ENCODE measurements at places on chromosomes 6 and 20.
A peak's percentile ranks its signal among the peaks of the same experiment; 100 is the strongest.

GRCh38 chr20:32675223-32675975, 1.7 kb upstream of the C20orf203 start:
- DNase-seq, result no peak

- no peak for DNase-seq
Observed at GRCh38 chr6:107618672-107619071, 128.8 kb downstream of the SOBP start.

DNA sequence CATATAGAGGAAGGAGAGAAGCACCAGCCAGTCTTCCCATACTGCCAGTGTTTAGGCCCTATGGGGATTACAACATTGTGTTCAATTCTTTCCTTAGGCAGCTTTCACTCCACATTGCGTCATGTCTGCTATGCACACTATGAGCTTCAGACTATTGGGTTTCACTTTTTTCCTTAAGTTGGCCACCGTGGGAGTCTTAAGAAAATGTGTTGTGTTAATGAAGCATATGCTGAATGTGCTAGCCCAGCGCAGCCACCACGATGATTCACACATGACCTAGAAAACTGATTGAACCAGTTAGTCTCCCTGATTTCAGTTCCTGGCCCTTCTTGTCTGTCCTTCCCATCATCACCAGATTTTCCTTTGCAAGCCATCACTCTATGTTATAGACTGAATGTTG, 21.5 kb downstream of the TUBB2B start:
- peak; percentile 65 for DNase-seq

GRCh38 chr6:155041741-155042279, 46.7 kb downstream of the TIAM2 start:
- no peak for DNase-seq

DNA sequence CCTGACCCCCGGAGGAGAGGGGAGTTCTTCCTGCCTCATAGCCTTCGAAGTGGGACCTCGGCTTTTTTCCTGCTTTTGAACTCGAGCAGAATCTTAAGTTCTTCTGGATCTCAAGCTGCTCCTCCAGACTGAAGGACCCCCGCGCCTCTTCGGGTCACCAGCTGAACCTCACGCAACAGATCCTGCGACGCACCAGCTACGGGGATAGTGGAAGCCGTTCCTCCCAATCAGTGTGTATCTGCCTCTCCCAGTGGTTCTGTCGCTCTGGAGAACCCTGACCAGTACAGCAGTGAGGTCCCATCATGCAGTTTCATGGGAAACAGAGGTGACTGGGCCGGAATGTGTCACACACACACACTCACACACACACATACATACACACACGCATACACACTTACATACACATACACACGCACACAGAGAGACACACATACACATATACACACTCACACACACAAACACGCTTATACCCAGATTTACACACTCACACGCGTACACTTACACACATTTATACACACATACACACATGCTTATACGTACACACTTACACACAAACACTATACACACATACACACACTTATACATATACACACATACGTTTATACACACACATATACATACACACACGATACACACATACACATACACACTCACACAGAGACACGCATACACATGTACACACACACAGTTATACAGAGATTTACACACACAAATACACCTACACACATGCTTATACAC, 170.0 kb downstream of the TTLL2 start:
- no peak for DNase-seq

DNA sequence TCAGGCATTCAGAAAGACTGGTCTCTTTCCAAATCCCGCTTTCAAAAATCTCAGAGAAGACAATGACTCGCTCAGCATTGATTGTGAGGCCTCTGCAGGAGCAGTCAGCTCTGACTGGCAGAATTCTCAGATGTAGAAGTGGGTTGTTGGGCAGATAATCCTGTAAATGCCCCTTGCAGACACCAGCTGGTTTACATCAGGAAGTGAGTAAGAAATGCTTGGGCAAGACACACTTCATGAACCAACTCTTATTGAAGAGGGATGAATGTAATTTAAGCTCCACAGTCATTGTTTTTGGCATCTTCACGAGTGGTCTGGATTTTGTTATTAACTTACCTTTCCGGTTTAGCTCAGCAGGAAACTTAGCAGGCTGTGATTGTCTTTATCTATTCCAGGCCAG, 166.6 kb downstream of the PLCB4 start:
- peak; percentile 43 for DNase-seq

DNA sequence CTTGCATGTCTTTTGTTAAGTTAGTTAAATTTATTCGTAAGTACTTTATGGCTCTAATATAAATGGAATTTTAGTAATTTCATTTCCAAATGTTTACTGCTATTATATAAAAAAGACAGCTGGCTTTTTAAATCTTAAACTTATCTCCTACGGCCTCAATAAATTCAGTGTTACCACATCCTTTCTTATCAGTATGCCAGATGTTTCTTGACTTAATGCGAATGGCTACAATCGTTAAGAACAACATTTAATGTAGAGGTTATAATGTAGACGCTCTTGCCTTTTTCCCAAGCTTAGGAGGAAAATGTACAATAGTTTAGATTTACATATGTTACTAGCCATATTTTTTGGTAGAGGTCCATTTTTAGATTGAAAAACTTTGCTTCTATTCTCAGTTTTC, 659.4 kb downstream of the TENT5A start:
- no peak for DNase-seq

- DNase-seq, result peak; percentile 20
Observed at GRCh38 chr20:25249198-25249931, 1.5 kb downstream of the PYGB start.

DNA sequence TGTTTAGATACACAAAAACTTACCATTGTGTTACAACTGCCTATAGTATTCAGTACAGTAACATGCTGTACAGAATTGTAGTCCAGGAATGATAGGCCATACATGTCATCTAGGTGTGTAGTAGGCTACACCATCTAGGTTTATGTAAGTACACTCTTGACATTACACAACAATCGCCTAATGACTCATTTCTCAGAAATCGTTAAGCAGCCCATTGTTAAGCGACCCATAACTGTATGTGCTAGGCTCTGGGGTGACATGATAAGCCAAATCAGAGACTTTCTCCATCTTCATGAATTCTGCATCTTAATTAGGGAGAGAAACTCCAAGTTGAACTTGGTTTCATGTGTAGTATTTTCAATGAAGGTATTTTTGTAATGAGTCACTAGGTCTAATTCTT, 17.2 kb downstream of the STK35 start:
- no peak for DNase-seq

DNA sequence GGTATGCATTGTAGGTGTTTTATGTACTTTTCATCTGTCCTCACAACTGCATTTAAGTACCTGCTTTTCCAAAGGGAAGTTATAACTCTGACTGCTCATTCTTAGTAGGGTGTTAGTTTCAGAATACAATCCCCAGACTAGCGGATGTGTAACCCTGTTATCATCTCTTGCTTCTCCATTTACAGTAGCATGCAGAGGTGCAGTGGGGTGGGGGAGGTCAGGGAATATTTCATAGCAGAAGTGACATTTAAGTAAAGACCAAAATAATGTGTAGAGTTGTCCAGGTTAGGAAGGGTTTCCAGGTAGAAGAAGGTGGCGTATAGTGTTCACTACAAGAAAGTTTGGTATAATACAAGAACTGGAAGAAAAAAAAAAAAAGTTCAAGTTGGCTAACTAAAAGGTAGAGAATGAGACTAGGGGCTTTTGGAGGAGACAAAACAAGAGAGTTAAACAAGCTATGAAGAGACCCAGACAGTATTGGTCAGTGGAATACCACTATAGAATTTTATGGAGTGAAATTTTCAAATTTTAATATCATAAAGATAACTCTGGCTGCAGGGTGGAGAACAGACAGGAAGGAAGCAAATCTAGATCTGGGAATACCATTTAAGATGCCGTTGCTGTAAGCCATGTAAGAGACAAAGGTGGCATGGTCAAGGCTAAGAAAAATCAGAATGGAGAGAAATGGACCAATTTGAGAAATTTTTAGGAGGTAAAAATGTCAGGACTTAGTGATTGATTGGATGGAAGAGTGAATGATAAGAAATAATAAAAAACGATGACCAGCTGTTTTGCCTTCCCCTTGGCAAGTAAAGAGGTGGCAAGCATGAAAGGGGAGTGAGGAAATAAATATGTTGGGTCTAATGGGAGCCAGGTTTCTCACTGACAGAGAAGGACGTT, 2.2 kb upstream of the AHI1 start:
- DNase-seq, result no peak

DNA sequence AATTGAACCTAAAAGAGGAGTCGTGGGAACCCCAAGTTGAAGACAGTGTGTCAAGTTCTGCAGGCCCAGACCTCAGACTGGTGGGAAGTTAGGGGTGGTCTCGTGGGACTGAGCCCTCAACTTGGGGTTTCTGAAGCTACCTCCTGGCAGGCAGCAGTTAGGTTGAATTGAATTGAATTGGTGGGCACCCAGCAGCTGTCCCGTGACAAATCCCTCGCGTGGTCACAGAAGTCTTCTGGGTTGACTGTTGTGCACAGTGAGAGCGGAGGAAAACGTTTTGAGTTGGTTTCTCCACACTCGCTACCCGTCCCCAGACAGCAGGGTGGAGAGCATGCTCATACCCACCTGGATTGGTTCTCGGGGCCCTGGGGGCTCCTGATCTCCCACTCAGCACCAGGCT, 12.9 kb downstream of the SLC4A11 start:
- no peak for DNase-seq

GRCh38 chr6:6538261-6538660, 50.3 kb upstream of the LY86 start:
- no peak for DNase-seq

DNA sequence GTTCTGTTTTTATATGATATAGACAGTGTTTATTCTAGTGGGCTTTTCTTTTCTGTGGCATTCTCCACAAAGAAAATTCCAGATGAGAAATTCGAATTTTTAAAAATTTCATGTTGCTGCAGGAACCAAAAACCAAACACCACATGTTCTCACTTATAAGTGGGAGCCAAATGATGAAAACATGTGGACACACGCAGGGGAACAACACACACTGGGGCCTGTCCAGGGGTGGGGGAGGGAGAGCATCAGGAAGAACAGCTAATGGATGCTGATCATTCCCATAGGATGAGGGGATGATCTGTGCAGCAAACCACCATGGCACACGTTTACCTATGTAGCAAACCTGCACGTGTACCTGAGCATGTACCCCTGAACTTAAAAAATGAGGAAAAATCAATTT, 499.0 kb upstream of the SLC35B3 start:
- no peak for DNase-seq

- DNase-seq, result no peak
Observed at GRCh38 chr6:25058441-25058840, 122.7 kb upstream of the RIPOR2 start.

DNA sequence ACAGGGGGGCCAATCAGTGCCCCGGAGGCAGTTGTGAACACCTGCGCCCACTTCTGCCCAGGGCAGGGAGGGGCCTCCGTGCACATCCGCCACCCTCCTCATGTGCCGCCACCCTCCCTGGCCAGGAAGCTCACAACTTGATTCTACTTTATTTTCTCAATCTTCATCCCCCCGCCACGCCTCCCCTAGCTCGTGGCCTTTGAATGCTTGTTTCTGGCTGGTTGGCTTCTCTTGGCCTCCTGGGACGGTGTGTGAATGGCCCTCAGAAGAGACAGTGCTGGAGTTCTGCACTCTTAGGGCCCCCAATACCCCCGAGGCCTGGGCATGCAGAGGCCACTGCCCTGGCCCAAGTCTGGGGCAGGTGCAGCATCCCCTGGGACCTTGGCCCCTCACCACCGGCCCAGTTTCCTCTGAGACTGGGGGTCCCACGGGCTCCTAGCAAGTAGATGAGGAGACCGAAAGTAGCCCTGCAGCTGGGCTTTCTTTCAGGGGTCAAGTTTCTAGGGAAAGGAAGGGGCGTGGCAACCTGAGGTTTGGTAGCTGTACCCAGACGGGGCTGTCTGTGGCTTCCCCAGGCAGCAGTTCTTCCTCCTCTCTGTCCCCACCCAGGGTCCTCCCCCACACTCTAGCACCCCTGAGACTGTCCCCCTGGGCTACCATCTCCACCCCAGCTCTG, 1.3 kb downstream of the RGS19 start:
- DNase-seq, result no peak

DNA sequence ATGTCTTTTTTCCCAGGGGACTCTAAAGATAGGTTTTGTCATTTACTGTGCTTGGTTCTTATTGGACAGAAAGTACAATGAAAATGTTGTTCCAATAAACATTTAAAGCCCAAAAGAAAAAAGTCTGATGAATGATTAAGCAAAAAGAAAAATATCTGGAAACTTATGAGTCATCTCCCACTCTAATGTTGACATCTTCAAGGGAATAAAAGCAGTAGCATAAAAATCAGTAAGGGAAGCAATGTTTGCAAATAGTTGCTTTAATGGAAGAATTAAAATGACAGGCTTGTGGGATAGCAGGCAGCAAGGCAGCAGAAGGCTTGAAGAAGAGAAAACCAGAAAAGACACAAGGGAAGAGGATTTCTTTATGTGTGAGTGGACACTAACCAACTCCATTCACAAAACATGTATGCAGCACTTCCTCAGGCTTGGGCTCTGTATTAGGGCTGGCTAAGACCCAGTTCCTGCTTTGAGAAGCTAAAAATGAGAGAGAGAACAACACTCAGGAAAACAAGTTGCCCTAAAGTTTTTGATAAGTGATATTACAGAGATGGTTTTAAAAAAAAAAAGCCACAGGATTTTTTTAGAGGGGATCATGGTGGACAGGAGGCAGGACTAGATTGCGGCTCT, 263.2 kb upstream of the NT5E start:
- DNase-seq, result peak; percentile 55

- no peak for DNase-seq
Observed at GRCh38 chr20:38372806-38373205, 26.5 kb downstream of the LBP start.

DNA sequence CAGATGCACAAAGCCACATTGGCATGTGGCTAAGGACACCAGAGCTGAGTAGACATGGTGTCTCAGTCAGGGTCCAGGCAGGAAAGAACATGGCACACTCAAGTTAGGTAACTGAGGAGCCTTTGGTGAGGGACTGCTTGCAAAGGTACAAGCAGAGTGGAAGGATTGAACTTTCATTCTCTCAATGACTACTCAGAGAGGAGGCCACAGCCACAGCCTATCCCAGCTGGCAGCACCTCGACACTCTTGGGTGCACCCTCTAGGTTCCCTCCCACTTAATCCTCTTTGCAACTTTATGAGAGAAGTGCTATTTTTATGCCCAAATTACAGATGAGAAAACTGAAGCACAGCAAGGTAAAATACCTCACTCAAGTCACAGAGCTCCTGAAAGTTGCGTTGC, 73.4 kb downstream of the ISM1 start:
- no peak for DNase-seq

DNA sequence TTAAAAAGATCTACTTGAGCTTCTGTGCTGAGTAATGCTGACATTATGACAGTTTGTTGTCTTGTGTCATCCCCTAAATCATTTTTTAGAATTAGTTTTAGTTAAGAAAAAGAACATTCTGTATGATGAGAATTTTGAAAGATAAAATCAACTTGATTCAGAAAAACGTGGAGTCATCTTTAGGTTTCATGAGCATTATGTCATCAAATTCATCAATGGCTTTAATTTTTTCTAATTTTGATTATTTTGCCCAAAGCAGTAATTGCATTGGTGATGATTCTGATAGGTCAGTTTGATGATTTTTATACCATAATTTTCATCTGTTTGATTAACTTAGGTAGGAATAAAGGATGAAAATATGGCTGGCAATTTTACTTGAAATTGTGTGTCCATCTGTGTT, 26.6 kb upstream of the ADGRF4 start:
- no peak for DNase-seq
